ENCODE measurements at places on chromosomes 4 and X.

- no peak for DNase-seq
These were observed 65.5 kb downstream of the FHDC1 start for GRCh38 chr4:153001626-153002025.

DNA sequence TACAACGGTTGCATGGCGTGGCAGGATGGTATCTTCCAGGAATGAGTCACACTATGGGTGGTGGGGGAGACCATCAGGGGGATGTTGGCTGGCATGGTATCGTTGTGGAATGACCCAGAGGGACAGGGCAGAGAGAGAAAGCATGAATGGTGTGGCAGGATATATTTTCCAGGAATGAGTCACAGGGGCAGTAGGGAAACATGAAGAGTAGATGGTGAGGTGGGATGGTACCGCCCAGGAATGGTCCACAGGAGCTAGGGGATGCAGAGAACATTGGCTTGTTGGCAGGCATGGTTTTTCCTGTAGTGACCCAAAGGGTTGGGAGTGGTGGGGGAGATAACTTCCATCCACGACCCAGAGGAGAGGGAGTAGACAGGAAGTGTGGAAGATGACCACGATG is 62.4 kb downstream of the MAOA start:
- DNase-seq, result no peak

DNA sequence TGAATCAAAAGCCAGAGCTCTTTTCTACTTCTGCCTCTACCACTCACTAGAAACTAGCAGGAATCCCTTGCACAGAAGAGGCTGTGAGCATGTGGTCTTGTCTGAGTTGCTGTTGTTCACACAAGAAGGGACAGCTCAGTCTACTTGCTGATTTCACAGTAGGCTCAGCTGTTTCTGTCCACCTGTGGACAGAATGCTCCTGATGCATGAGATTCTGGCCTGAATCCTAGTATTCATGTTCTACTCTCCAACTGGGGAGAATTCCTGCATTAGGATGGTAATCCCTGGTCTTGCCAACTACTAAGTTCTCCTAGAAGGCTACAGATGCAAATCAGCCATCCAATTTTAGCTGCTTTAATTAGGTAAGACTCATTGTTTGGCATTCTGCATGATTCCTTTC is 112.8 kb downstream of the PPA2 start:
- DNase-seq, result no peak

DNA sequence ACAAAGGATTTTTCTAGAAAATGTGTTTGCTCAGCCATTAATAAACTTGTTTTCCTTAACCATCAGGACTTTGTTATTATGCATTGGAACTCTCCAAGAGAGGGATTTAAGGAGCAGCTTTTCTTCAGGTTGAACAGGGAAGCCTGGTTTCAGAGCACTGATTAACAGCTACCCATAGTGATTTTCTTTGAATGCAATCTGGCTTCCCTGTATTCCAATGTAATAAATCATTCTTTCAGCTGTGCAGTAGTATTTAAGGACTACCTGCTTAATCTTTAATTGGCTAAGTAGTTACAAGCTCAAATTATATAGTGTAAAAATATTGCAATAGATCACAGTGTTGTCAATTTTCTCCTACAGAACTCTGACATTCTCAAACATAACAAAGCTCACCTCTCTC is 77.5 kb downstream of the TMEM156 start:
- no peak for DNase-seq

GRCh38 chrX:30653415-30654131 is at the start of gene GK:
TSS of gene GK (plus strand) at chrX:30653423. CDS start at chrX:30653538, 115 bp downstream.
- DNase-seq, result peak; percentile 16

DNA sequence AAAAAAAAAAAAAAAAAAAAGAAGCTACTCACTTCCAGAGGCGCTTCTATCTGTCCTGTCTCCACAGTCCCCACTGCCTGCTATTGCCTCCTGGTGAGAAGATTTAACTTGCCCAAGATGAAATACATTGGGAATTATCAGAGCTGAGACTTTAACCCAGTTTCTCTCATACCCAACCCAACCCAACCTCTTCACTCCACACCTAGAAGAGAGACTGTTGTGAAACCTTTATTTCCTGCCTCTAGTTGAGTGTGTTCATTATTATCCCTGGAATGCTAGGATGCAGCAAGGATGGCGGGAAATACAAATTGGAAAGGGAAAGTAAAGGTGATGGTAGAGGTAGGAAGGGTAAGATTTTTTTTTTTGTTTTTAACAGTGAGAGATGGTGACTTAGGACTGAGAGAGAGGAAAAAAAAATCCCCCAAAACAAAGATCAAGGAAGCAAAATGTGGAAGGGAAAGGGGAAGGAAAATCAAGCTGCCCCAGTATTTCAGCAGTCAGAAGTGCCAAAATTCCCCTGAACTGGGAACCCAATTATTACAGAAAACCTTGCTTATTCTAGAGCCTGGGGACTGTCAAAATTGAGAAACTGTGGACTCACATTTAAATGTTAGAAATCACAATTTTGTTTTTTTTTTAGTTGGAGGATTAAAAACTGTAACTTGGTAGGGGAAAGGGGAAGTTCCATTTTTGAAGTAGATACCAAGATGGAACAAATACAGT is 253.0 kb downstream of the PTTG2 start:
- DNase-seq, result no peak

- DNase-seq, result peak; percentile 13
These were observed 54.2 kb downstream of the TMA16 start for GRCh38 chr4:163548481-163549243.

- no peak for DNase-seq
These were observed 660.3 kb upstream of the PRKX start for GRCh38 chrX:4373791-4374190.

- DNase-seq, result no peak
These were observed 9.3 kb upstream of the HAUS3 start for GRCh38 chr4:2251073-2251794.

DNA sequence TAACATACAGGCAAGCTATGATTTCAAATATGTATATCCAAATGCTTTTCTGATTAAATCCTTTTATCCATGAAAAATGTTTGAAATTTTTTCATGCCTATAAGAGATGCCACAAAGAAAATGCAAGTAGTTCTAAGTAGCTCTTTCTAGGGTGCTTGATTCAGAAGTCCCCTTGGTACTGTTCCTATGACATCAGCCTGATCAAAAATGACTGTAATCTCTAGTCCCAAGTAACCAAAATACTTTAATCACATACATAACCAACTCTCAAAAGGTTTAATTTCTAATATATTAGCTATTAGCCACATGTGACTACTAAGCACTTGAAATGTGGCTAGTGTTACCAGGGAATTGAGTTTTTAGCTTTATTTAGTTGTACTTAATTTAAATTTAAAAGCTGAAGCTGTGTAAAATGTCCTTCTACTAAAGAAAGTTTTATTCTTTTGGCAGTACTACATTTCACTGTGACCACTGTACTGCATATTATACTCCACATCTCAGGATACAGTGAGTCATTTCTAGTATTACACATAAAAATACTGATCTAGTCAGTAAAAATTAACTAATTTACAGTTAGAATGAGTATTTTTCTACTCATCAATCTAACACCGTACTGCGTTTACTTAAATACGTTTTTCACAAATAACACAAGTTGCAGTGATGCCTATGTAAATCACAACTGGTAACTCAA is 33.9 kb downstream of the FBXW7 start:
- no peak for DNase-seq

DNA sequence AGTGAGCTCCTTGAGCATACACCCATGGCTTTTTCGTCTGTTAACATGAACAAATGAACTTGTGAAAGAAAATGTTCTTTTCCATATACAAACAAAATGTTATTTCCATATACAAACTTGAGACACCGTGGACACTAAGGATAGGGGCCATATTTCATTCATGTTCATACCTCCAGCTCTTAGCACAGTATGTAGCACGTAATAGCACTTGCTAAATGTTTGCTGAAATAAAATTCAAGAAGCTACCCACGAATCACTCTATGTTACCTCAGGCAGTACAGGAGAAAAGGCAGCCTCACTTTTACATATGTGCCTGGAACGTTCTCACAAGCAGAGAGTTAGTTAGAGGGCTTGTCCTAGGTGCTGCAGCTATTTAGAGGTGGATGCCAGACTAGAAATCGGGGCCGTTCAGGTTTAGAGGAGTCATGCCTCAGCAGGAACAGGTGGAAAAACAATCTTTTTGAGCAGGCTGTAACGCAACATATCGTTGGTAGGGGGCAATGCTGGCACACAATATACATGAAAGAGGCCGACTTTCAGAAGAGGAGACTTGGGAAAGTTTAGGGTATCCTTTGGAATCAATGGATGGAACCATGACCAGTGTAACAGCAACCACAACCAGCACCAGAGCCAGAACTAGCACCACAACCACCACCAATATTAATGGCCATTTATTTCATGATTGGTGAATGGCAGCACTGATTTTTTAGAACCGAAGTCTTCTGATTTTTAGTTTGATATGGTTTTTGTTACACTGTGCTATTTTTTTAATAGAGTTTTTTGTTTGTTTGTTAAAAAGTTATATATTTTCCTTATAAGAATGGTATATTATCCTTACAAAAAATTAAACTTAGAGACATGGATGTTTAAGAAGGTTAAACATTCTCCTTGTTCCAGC is 14.8 kb upstream of the PAQR3 start:
- DNase-seq, result peak; percentile 10

DNA sequence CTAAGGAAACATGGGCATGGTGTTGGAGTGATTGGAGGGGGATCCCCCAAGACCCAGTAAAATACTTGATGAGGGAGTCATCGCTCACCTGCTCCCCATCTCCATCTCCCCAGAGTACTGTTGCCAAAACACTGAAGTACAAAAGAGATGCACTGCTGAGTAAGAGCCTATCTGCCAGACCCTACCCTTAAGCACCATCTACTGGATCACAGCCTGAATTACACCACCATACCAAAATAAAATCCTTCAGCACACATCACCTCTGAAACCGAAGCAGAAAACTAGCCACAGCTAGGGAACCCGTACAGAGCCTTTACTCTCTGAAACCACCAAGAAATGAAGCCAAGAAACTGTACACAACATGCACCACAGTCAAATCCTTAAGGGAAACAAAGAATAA is 466.3 kb upstream of the ACTRT1 start:
- no peak for DNase-seq

- peak; percentile 90 for DNase-seq
These were observed 10.5 kb downstream of the ACSL1 start for GRCh38 chr4:184815046-184815877.

DNA sequence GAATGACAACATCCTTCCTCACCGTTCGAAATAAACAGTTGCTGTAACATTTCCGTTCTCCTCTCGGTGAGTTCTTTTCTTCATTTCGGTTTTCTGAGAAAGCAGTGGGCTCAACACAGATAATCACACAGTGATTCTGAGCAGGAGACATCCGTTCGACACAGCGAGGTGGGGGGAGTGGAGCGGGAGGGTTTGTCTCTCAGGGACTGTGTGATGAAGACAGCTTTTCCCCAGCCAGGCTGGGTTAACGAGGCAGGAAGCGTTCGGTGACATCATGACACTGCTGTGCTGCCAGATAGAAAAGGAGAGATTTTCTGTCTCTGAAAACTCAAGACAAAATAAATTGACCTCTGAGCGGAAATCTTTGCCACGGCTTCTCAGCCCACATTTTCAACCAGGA is 119.3 kb downstream of the CRLF2 start:
- DNase-seq, result peak; percentile 40

- no peak for DNase-seq
These were observed 30.2 kb upstream of the TENM3 start for GRCh38 chr4:182213004-182213403.

GRCh38 chr4:105555409-105555808 is 3.0 kb downstream of the ARHGEF38 start:
- no peak for DNase-seq

GRCh38 chrX:74234818-74235217 is 69.2 kb upstream of the ZCCHC13 start:
- no peak for DNase-seq

DNA sequence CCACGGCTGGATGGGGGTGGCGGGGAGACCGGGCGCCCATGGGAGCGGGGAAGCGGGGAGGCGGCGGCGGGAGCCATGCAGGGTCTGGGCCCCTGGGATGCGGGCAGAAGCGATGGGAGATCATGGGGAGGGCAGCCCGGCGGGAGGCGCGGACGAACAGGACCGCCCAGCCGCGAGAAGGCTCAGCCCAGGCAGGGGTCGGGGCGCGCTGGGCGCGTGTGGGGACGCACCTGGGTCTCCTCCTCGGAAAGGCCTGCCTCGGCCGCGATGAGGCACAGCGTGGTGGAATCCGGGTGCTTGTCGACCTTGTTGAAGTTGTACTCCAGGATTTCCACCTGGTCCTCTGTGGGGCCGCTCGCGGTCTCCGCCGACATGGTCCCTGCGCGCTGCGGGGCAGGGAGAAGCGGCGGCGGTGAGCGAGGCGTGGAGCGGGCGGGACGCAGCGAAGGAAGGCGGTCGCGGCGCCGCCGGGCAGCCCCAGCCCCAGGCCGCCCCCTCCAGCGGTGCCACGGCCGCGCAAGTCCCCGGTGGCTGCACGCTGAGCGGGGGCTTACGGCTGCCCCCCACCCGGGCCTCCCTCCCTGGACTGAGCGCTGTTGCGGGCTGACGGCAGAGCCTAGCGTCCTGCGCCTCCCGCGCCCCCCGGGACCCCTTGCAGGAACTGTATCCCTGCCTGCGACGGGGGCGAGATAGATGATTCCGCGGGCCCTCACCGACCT is 25.3 kb downstream of the HOPX start:
- no peak for DNase-seq

DNA sequence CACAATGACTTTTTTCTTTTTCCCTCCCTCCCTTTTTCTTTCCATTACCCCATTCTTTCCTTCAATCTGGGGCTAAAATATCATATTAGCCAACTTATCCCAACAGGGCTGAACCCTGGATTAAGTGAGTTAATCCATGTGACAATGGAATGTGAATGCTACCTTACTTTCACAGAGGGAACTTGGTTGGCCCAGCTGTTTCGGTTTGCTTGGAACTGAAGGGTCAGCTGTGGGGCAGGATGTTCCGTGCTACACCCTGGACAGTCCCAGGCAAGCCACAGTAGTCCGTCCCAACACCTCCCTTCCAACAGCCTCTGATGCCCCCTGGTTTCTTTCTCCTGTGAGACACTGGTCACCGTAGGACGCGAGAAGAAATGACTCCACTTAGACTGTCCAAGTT is 95.0 kb upstream of the STS start:
- DNase-seq, result no peak

GRCh38 chr4:183409483-183409882 is 35.0 kb upstream of the CDKN2AIP start:
- no peak for DNase-seq

GRCh38 chr4:99572527-99573240 is 1.9 kb upstream of the MTTP start:
- no peak for DNase-seq

DNA sequence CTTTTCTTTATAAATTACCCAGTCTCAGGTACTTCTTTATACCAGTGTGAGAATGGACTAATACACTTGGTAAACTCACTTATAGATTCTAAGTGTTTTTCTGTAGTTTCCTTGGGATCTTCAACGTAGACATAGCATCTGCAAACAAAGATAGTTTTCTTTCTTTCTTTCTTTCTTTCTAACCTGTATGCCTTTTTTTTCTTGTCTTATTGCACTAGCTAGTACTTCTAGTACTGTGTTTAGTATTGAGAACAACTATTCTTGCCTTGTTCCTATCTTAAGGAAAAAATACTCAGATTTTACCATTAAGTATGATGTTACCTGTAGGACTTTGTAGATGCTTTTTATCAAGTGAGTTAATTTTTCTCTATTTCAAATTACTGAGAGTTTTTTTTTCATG is 102.2 kb downstream of the EDA start:
- no peak for DNase-seq

Data from RPMI8226 (cell line).